ENCODE measurements at places on chromosomes 4 and X. TPM values are rescaled to one million over a fixed set of nuclear protein-coding genes. Genes with fewer than 3 reads are reported as not detected.

CSN2 gene
- not detected for total RNA-seq

FOXO4 gene
- 42.9 TPM for total RNA-seq

SRPK3 gene
- total RNA-seq = not detected

NSUN7 gene
- total RNA-seq = not detected

NAP1L3 gene
- 9.0 TPM for total RNA-seq

MID1 gene
- not detected for total RNA-seq

CENPE gene
- 1.5 TPM for total RNA-seq

NUDT11 gene
- 0.80 TPM for total RNA-seq

USP26 gene
- not detected for total RNA-seq

PYURF gene
- 54.5 TPM for total RNA-seq

PPP1R2C gene
- not detected for total RNA-seq

GRCh38 chr4:37666625-37667071 lies 19.5 kb downstream of the RELL1 start:
- DNase-seq = no peak

DNA sequence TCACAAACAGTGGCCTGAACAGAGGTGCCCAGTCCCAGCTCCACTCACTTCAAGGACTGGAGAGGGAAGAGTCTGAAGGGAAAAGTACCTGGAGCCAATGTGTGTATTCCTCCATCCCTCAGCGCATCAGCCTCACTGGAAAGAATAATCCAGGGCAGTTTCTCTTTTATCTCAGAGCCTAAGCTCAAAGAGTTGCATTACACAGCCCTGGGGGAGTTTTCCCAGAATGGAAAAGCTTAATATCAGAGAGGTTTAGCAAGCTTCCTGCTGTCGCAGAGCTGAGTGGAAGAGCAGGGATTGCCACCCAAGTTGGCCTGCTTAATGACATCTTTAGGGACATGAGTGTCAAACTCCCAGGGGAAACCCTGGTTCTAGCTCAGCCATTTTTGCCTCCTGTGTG lies 80.4 kb upstream of the MSX1 start:
- no peak for DNase-seq

GRCh38 chr4:183383606-183384005 lies 60.8 kb upstream of the CDKN2AIP start:
- no peak for DNase-seq

DNA sequence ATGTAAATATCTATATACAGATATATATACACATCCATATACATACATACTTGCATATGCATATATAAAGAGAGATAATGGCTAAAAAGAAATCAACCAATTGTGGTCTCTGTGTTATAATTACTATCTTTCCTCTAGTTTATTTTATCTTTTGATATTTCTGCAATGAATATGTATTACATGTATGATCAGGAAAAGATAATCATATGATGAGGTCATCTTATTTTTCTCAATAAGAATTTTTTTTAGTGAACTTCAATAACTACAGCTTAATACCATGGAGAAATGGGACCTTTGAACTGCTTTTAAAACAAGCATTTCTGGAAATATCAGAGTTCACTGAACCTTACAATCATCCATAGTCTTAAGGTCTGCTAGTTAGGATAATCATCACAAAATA lies 158.0 kb downstream of the HNRNPD start:
- no peak for DNase-seq

DNA sequence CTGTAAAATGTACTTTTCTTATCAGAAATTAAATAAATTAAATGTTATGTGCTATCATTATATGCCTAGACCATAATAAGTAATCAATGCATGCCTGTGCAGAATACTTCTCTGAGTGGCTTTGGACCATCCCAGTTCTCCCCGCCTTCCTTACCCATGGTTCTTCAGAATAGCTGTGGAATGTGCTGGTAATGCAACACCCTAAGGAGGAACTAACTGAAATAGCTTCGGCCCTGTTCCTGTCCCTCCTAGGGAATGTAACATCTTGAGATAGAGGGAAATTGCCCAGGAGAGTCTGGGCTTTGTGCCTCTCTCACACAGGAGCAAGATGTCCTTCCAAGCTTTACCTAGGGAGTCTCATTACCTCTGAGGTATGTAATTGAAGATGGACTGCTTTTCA lies 693.6 kb upstream of the HS3ST1 start:
- DNase-seq = no peak

- DNase-seq = no peak
Observed at GRCh38 chrX:10395643-10396042, 224.7 kb downstream of the MID1 start.

GRCh38 chrX:68894513-68895340 lies 65.9 kb downstream of the EFNB1 start:
- peak; percentile 9 for DNase-seq

DNA sequence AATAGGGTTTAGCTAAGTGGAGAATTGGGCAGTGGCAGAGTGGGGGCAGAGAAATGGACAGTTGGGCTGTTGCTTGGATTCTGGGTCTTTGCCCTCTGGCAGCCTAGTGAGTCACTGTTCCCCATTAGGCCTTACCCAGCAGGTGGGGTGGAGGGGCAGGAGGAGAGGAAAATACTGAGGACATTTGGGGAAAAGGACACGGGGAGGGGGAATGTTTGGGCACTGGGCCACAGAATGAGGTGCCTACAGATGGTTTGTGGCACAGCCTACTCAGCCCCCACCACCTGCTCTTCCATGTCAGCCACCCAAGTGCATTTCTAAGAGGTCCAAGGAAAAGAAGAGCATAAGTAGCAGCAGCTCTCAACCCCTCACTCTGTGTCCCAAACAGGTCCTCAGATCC lies 13.0 kb downstream of the SLC16A2 start:
- no peak for DNase-seq

All from CD4-positive, alpha-beta memory T cell (primary cell).